Pulmonary artery endothelial cell (primary cell): ENCODE measurements at places on chromosomes 6 and 20. TPM values are rescaled to one million over a fixed set of nuclear protein-coding genes. Genes with fewer than 3 reads are reported as not detected.

GRCh38 chr6:13292774-13293173 is 35.6 kb downstream of the TBC1D7 start:
- DNase-seq, result no peak

OR12D3 gene
- not detected in 2 replicates for total RNA-seq

- DNase-seq, result no peak
These were observed 45.1 kb upstream of the TASP1 start for GRCh38 chr20:13683833-13684232.

- DNase-seq, result no peak
These were observed 70.6 kb downstream of the AFG1L start for GRCh38 chr6:108365478-108365877.

- no peak for DNase-seq
These were observed 7.5 kb upstream of the ZSWIM1 start for GRCh38 chr20:45873409-45874103.

- no peak for DNase-seq
These were observed 73.1 kb upstream of the RIPOR2 start for GRCh38 chr6:25008707-25009392.

DNA sequence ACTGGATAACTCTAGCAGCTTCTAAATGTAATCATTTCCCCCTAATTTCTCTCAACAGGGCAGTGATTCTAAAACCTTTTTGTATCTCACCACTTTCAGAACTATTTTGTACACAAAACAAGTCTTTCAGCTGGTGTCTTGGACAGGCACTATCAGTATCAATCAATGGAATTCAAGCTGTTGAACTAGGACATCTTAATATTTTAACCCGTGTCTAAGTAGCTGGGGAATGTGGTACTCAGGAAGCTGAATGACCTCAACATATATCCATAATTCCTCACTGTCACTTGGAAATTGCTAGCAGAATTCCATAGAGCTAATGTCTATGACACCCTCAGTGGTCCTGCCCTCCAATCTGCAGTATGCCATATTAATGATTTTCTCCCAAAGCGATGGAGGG is 24.5 kb downstream of the ADAT2 start:
- DNase-seq, result no peak

CASP8AP2 gene
- 12.8 and 16.3 TPM in 2 replicates for total RNA-seq

SMPDL3A gene
- total RNA-seq, result 2.4 and 5.4 TPM in 2 replicates
